ENCODE measurements at places on chromosomes 13 and 19. TPM values are rescaled to one million over a fixed set of nuclear protein-coding genes. Genes with fewer than 3 reads are reported as not detected.
A peak's percentile ranks its signal among the peaks of the same experiment; 100 is the strongest.

GRCh38 chr13:112903071-112903577 is 65.9 kb upstream of the MCF2L start:
- DNase-seq, result peak; percentile 60

GRCh38 chr19:9130965-9131364 is 4.2 kb upstream of the OR7G3 start:
- no peak for DNase-seq

- no peak for DNase-seq
Measured at GRCh38 chr13:21608961-21609360, 5.0 kb upstream of the MICU2 start.

- peak; percentile 86 for DNase-seq
Measured at GRCh38 chr19:36136964-36137686, 2.7 kb upstream of the CAPNS1 start.

Gene PTH2
- not detected for total RNA-seq

DNA sequence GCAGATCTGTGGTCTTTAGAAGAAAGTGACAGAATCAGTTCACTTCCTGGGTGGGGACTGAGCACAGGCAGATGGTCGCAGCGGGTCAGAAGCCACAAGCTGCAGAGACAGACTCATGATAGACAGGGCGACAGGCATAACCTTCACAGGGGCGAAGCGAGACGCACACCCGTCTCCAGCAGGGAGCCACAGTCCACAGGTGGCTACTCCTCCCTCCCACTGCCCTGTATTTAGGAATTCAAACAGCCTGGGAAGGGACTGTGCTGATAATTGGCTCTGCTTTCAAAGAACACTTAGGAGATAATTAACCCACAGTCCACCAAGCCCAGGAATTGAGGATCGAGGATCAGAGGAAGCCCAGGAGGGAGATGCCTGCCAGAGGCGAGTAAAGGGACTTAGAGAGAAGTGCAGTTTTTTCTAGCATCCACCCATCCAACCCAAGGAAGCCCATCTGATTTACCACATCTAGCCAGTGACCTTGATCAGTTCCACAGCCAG is 23.2 kb downstream of the RFX2 start:
- no peak for DNase-seq

DNA sequence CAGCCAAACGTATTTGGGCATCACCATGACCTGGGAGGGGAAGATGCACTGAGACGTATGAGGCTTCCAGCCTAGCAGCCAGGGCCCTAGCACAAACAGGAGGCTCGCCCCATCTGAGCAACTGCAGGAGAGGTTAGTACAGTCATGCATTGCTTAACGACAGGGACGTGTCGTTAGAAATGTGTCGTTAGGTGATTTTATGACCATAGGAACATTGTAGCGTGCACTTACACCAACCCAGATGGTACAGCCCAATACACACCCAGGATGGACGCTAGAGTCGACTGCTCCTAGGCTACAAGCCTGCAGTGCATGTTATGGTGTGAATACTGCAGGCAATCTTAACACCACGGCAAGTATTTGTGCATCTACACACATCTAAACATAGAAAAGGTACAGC is 9.3 kb downstream of the CD177 start:
- DNase-seq, result no peak

GRCh38 chr19:14113762-14114414 is 3.7 kb downstream of the PRKACA start:
- DNase-seq, result no peak

GRCh38 chr19:50994129-50994528 is 7.3 kb downstream of the KLK8 start:
- no peak for DNase-seq

- DNase-seq, result no peak
Measured at GRCh38 chr13:35496761-35497386, 20.4 kb upstream of the MAB21L1 start.

Gene ATP5F1D
- total RNA-seq, result 10.9 TPM

DNA sequence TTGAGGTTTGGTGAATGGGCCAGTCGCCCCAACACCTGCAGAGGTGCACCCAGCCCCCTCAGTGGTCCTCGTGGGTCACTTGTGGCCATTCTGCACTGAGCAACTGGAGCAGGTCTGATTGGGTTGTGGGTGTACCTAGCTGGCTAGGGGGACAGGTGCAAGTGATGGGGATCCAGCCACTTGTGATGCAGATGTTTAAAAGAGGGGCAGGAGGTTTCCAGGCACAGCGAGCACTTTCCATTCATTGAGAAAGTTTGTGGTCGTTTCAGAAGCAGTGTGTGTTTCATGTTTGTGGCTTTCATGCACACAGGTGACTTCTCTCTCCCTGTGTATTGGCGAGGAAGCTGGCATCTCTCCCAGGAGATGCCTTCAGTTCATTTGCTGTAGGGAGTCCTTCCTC is 34.7 kb downstream of the TSSK6 start:
- DNase-seq, result no peak

GRCh38 chr19:6470173-6470572 is 6.1 kb downstream of the CRB3 start:
- DNase-seq, result no peak

Measured in cerebellum (tissue), 4 donors.